AG04450 (cell line): ENCODE measurements at places on chromosomes 3 and 15. TPM values are rescaled to one million over a fixed set of nuclear protein-coding genes. Genes with fewer than 3 reads are reported as not detected.

DNA sequence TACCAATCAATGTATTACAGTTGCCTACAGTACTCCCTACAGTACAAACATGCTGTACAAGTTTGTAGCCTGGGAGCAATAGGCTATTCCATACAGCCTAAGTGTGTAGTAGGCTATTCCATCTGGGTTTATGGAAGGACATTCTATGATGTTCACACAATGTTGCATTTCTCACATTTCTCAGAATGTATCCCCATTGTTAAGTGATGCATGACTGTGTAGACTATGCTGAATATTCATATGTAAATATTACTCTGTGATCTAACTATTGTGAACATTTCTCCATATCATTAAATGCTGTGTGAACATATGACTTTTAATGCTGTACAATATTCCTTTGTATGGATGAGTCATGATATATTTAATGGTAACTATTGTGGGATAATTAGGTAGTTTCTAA lies 139.2 kb upstream of the ADAMTS9 start:
- no peak for DNase-seq

DNA sequence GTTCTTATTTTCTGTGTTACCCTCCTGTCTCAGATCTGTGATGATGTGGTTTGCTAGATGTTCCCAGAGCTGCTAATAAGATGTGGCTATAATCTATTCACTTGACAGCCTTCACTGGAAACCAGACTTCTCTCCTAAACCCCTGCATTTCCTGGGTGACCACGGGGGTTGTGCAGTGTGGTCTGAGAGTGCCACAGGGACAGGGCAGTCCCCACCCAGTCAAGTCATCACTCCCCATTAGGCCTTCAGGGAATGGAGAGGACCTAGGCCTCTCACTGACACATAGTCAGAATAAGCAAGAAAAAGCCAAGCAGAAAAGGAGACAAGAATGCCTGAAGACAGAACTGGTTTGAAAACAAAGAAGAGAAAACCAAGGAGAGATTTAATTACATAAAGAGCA lies 58.3 kb downstream of the GJD2 start:
- DNase-seq, result no peak

The PCOLCE2 gene
- polyA plus RNA-seq, result 0.96 and 1.1 TPM in 2 replicates

DNA sequence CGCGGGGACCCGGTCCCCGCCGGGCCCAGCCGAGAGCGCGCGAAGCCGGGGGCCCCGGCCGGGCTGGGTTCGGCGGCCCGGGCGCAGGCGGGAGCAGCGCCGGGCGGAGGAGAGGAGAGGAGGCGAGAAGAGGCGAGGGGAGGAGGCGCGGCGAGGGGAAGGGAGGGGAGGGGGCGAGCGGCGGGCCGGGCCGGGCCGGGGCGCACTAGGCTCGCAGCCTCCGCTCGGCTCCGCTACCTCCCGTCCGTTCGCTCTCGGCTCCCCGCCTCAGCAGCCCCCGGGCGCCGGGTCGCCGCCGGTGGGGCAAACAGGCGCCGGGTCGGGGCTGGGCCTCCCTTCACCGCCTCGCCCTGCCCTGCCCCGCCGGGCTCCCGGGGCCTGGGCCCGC lies 351 bp downstream of the INSYN1 start:
- DNase-seq, result no peak

The ADIPOQ gene
- not detected in 2 replicates for polyA plus RNA-seq

The FLNB gene
- 89.6 and 90.4 TPM in 2 replicates for polyA plus RNA-seq

DNA sequence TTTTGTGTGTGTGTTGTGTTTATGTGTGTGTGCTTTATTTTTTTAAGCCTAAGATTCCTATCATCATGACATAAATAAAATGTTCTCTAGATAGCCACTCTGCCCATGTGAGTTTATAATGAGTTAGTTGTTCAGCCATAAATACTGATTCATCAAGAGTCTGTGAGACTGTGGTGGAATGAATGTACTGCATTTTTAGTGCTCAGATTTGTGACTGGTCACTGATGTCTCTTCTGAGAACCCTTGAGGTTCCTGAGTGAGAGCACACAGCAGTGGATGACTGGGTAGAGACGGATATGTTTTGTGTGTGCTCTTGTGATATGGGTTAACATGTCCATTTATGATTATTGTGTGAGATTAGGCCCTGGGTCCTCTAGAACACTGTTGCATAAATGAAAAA lies 51.2 kb downstream of the SETD5 start:
- DNase-seq, result no peak

DNA sequence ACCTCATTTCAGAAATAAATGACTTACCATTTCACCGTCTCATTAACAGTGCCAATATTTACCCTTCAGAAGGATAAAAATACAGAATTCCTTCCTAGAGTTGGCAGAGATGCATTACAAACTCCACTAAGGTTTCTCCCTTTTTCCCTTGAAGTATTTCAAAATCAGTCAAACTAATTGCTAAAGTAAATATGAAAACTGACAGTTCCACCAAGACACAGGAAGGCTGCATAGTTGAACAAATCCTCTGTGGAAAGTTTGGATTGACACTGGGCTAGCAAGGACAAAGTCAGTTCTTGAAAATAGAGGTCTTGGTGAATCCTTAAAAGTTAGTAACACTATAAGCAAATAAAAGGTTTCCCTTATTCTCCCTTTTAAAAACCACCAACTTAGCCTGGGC lies 34.5 kb downstream of the DCP1A start:
- no peak for DNase-seq

- no peak for DNase-seq
Measured at GRCh38 chr3:156459434-156459833, 95.5 kb downstream of the SSR3 start.

GRCh38 chr3:197540961-197541377 lies 14.8 kb downstream of the BDH1 start:
- no peak for DNase-seq

GRCh38 chr15:44542596-44542995 lies 5.6 kb downstream of the EIF3J start:
- no peak for DNase-seq

The LOXL1 gene
- polyA plus RNA-seq, result 114 and 206 TPM in 2 replicates

The PLCH1 gene
- polyA plus RNA-seq, result 0.04 TPM in 1 of 2 replicates, not detected in the other

DNA sequence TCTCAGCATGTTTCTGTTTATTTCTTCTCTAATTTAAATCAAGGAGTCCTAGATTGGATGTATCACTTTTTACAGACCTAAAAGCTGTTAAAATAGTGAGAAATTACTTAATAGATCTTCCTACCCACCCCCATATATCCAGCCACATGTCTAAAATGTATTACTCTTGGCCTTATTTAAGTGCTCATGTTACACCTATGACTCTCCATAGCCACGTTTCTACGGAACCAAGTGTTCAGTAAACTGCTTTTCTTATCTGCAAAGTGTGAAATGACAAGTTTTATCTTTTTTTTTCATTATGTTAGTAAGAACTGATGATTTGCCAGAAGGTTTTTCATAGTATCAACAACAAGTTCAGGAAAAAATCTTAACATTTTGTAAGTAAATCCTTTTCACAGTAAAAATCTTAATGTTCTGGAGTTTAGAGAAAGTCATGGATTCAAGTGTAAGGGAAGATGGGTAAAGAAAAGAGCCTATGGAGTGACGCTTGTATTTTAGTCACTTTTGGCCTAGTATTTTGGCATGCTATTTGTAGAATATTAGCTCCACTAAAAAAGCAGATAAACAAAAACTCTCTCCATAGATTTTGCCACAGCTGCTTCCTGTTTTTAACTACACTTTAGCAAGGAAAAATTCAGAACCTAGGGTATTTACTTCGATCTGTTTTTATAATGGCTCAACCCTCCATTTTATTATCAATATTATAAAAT lies 41.2 kb upstream of the IGSF10 start:
- no peak for DNase-seq

- DNase-seq, result no peak
Measured at GRCh38 chr3:60553144-60553543, 698.1 kb downstream of the FHIT start.

DNA sequence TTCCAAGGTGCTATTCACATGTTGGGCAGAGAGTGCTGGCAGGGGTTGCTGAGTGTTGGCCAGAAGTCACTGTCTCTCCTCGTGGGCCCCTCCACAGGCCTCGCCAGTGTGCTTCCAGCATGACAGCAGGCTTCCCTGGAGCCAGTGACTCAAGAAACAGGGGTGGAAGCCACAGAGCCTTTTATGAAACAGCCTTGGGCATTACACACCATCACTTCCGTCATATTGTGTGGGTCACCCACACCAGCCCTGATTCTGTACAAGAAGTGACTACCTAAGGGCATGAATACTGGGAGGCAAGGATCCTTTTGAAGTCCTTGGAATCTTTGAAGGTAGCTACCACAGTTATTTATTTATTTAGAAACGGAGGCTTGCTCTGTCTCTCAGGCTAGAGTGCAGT lies 177.6 kb upstream of the UBE3A start:
- DNase-seq, result no peak

GRCh38 chr3:23761440-23761896 lies 44.3 kb upstream of the UBE2E1 start:
- no peak for DNase-seq

The ISG20 gene
- polyA plus RNA-seq, result 5.2 and 5.5 TPM in 2 replicates

The FXR1 gene
- 163 and 205 TPM in 2 replicates for polyA plus RNA-seq

DNA sequence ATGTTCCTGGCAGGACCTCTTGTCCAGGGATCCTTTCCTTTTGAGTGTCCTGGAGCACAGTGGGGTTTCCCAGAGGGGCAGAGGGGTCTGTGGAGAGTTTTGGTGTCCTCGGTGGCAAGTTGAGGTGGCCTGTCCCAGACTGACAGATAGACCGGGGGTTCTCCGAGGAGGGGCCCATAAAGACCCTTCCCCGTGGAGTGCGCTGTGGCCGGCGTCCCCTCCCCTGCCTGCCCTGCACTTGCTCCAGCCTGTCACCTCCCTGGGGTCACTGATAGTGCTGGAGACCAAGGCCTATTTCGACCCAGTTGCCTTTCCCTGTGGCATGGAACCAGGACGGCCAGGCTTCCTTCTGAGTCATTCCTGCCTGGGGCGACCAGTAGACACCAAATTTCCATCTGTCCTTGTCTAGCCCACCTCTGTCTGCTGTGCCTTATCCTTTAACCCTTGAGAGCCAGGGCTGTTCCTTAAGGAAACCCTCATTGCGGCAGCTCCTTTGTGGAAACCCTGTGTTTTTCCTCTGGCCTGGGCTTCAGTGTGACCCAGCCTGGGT lies 2.9 kb downstream of the MUC4 start:
- DNase-seq, result no peak

DNA sequence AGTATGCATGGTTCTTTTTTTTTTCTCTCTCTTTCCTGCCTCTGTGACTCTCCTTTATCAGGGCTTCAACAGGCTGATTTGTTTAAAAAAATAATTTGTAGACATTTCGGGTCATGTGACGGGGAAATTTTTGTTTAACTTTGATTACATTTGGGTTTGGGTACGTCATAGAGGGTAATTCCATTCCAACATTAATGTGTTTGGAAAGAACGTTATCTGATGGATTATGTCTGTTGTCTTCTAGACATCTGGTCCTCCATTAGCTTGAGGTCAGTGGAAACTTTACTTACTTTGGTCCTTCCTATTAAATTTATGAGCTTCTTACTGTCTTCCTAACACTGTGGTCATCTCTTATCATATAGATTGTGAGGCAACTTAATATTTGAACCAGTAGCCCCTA lies 80.9 kb downstream of the STT3B start:
- DNase-seq, result peak; percentile 37

- DNase-seq, result no peak
Measured at GRCh38 chr15:73987681-73988444, 4.2 kb downstream of the STOML1 start.

GRCh38 chr15:47434596-47434995 lies 282.7 kb upstream of the SEMA6D start:
- DNase-seq, result no peak

DNA sequence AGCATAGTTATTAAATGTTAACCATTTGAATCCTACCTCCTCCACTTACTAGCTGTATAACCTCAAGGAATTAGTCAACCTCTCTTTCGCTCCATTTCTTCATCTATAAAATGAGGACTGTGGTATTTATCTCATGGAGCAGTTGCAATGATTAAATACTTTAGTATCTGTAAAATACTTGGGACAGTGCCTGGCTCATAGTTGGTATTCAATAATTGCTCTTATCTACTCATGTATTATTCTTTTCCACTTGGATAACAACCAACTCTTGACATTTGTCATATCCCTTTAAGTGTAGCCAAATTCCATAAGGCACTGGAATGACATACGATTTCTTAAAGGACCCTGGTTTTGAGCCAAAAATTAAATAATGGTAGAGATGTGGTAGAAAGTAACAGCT lies 72.0 kb downstream of the FSIP1 start:
- DNase-seq, result no peak

The ARIH1 gene
- 85.8 and 90.4 TPM in 2 replicates for polyA plus RNA-seq

The FEZF2 gene
- not detected in 2 replicates for polyA plus RNA-seq

The TMEM41A gene
- polyA plus RNA-seq, result 15.1 and 17.8 TPM in 2 replicates

- no peak for DNase-seq
Measured at GRCh38 chr15:81749716-81750375, 296.0 kb downstream of the MEX3B start.

The GP5 gene
- polyA plus RNA-seq, result 0.06 and 0.10 TPM in 2 replicates

GRCh38 chr15:55588070-55588814 lies at the start of gene PYGO1:
Gene PYGO1 (minus strand): TSS chr15:55588345. CDS start chr15:55587883, 462 bp downstream.
- peak; percentile 24 for DNase-seq

The CFAP91 gene
- polyA plus RNA-seq, result not detected in 2 replicates

GRCh38 chr15:100307241-100308212 lies 34.2 kb downstream of the ADAMTS17 start:
- no peak for DNase-seq

The KBTBD13 gene
- not detected in 2 replicates for polyA plus RNA-seq

The RAB8B gene
- 71.7 and 82.4 TPM in 2 replicates for polyA plus RNA-seq

- no peak for DNase-seq
Measured at GRCh38 chr15:46229263-46229662, 594.4 kb downstream of the SQOR start.
